ENCODE measurements at places on chromosomes 11 and 22. TPM values are rescaled to one million over a fixed set of nuclear protein-coding genes. Genes with fewer than 3 reads are reported as not detected.

DNA sequence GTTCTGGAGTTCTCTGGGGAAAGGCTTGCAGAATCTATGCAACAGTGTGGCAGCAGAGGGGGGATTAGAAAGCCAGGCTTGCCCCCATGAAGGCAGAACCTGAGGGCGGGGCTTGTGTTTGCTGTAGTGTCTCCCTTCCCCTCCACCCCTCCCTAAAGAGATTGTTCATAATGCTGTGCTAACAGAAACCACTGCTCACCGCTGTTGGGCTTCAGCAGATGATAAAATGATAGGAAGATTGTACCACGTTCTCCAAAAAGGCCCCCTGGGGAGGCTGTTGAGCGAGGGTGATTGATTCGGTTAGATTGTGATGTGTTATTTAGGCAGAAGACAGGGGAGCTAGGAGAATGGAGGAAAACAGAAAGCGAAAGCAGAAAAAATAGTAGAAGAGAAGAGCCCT is 215.2 kb upstream of the NCAM1 start:
- no peak for DNase-seq

The POU2AF3 gene
- not detected for total RNA-seq

The OR51I1 gene
- not detected for total RNA-seq

The CELF1 gene
- 58.1 TPM for total RNA-seq
